Endodermal cell (in vitro differentiated cells): ENCODE measurements at places on chromosomes 12 and 14. TPM values are rescaled to one million over a fixed set of nuclear protein-coding genes. Genes with fewer than 3 reads are reported as not detected.

GRCh38 chr12:44863867-44864266 is 12.2 kb downstream of the NELL2 start:
- no peaks in the 10 kb centered on the region for H3K27me3 ChIP-seq
- no peaks in the 10 kb centered on the region for H3K4me1 ChIP-seq
- DNase-seq = no peak
- no peaks in the 10 kb centered on the region for H3K36me3 ChIP-seq
- H3K4me3 ChIP-seq = no peak overlapping the region
- no peak overlapping the region for H3K27ac ChIP-seq

GRCh38 chr14:71372411-71372838 is 465.2 kb downstream of the PCNX1 start:
- no peak overlapping the region for H3K4me3 ChIP-seq
- no peaks in the 10 kb centered on the region for H3K4me1 ChIP-seq
- DNase-seq = no peak
- H3K36me3 ChIP-seq = no peaks in the 10 kb centered on the region
- H3K27me3 ChIP-seq = no peaks in the 10 kb centered on the region
- H3K27ac ChIP-seq = no peak overlapping the region

GRCh38 chr12:39966721-39967120 is 139.2 kb downstream of the SLC2A13 start:
- DNase-seq = no peak
- H3K27ac ChIP-seq = peak overlapping the region; percentile 18
- H3K27me3 ChIP-seq = no peaks in the 10 kb centered on the region
- no peaks in the 10 kb centered on the region for H3K36me3 ChIP-seq
- H3K4me3 ChIP-seq = no peak overlapping the region

- no peak for DNase-seq
- peaks cover 8% of the 10 kb centered on the region for H3K36me3 ChIP-seq
- no peaks in the 10 kb centered on the region for H3K4me1 ChIP-seq
Observed at GRCh38 chr12:116765271-116765670, 27.2 kb downstream of the RNFT2 start.

Gene EEA1
- total RNA-seq = 24.2 to 32.5 TPM (median 31.8 TPM) in 3 replicates

Gene ADGRD1
- total RNA-seq = 1.3 and 1.6 TPM in 2 replicates

DNA sequence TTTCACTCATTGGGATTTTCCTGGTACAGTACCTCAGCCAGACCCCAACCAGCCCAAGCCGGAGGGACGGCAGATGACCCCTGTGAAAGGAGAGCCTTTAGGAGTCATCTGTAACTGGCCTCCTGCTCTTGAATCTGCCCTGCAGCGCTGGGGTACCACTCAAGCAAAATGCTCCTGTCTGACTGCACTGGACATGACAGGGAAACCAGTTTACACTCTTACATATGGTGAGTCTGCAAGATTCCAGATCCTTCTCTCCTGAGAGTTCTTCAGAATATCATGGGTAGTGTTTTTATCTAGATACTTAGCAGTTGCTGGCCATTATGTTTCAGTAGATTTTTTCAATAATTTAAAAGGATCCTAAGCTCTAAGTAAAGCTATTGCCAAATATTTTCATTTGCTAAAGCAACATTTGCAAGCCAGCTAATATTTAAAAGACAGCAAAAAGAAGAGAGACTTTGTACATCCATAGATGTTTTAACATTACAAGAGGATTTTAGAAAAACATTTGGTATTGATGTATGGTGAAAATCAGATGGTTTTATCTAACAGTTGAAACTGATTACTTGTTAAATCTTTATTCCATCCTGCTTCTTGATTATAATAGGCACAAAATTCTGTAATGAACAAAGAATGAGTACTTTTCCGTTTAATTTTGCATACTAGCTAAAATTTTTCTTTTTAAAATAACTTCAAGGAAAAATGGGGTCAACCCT is 85.1 kb upstream of the ATF1 start:
- H3K27me3 ChIP-seq = no peaks in the 10 kb centered on the region
- H3K4me3 ChIP-seq = no peak overlapping the region
- no peaks in the 10 kb centered on the region for H3K4me1 ChIP-seq
- no peak for DNase-seq
- peaks cover 58% of the 10 kb centered on the region for H3K36me3 ChIP-seq

DNA sequence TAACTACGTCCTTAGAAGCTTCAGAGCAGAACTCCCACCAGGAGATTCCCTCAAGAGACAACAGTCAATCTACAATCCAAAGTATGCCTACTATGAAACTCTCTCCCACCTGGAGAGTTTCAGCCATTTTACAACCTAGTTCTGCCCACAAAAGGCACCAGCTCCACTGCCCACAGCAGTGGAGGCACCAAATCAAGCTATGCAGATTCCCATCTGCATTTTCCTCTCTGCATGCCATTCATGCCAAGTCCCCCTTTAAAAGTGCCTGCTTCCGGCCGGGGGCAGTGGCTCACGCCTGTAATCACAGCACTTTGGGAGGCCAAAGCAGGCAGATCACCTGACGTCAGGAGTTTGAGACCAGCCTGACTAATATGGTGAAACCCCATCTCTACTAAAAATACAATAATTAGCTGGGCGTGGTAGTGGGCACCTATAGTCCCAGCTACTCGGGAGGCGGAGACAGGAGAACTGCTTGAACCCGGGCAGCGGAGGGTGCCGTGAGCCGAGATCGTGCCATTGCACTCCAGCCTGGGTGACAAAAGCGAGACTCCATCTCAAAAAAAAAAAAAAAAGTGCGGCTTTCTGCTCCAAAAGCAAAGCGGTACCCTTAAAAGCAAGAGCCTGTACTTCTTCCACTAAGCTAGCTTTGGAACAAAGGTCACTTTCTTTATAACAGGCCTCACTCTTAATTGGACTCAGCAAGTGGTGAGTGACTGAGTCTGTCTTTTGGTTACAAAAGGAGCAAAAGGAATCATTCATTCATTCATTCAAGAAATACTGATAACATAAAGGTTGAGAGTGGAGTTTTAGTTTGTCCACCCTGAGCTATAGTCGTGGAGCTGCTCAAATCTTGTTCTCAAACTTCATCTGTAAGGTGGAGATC is 10.1 kb upstream of the DLGAP5 start:
- DNase-seq = peak; percentile 71
- H3K4me3 ChIP-seq = no peak overlapping the region
- H3K27me3 ChIP-seq = no peaks in the 10 kb centered on the region
- no peaks in the 10 kb centered on the region for H3K4me1 ChIP-seq

GRCh38 chr12:52082988-52083637 is 3.6 kb downstream of the SMIM41 start:
- no peak overlapping the region for H3K4me3 ChIP-seq
- H3K36me3 ChIP-seq = peaks cover 11% of the 10 kb centered on the region
- DNase-seq = peak; percentile 93
- H3K4me1 ChIP-seq = no peaks in the 10 kb centered on the region
- H3K27ac ChIP-seq = no peak overlapping the region

GRCh38 chr14:88225721-88226120 is 97.3 kb downstream of the KCNK10 start:
- H3K36me3 ChIP-seq = no peaks in the 10 kb centered on the region
- H3K4me1 ChIP-seq = no peaks in the 10 kb centered on the region
- H3K27me3 ChIP-seq = no peaks in the 10 kb centered on the region

- no peak overlapping the region for H3K27ac ChIP-seq
- H3K4me1 ChIP-seq = peaks cover 2% of the 10 kb centered on the region
- no peaks in the 10 kb centered on the region for H3K36me3 ChIP-seq
- H3K4me3 ChIP-seq = no peak overlapping the region
- peak; percentile 20 for DNase-seq
Observed at GRCh38 chr14:61540931-61541330, 154.4 kb upstream of the HIF1A start.

DNA sequence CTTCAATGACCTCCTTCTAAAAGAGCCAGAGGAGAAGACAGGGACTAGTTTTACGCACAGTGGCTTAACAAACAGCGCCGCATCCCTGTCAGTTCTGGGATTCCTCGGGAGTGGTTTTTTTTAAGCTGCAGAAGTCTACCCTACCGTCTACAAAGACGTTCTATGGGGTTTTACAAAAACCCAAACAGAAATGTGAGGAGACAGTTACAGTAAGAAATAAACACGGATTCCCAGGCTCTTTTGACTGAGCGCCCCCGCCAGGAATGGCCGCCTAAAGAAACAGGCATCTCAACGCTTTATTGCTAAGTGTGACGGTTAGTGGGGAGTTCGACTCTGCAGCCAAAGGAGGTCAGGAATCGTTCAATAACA is 484 bp downstream of the ALKBH1 start:
- H3K4me1 ChIP-seq = peaks cover 5% of the 10 kb centered on the region
- H3K36me3 ChIP-seq = peaks cover 40% of the 10 kb centered on the region
- peak overlapping the region; percentile 99 for H3K4me3 ChIP-seq
- peak; percentile 63 for DNase-seq
- peak overlapping the region; percentile 14 for H3K27ac ChIP-seq

DNA sequence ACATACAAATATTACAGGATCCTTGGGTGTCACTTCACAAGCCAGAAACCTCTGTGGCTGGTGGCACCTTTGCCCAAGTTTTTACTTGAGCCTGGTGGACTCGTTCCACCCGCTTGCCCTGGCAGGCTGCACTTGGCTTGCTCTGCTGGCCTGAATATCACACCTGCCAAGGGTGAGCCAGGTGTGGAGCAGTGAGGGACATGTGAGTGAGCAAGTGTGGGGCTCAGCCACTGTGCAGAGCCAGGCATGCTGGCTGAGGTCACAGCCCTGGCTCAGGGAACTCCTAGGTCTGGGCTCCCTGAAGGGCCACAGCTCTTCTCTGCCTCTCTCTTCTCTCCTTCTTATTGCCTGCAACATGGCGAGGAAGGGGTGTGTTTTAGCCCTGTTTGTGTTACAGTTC is 82.0 kb downstream of the SLC16A7 start:
- no peaks in the 10 kb centered on the region for H3K36me3 ChIP-seq
- H3K4me1 ChIP-seq = no peaks in the 10 kb centered on the region
- no peak overlapping the region for H3K4me3 ChIP-seq
- no peaks in the 10 kb centered on the region for H3K27me3 ChIP-seq
- no peak overlapping the region for H3K27ac ChIP-seq

- H3K27me3 ChIP-seq = peaks cover 49% of the 10 kb centered on the region
- peaks cover 4% of the 10 kb centered on the region for H3K4me1 ChIP-seq
- no peak overlapping the region for H3K4me3 ChIP-seq
- no peak overlapping the region for H3K27ac ChIP-seq
- no peaks in the 10 kb centered on the region for H3K36me3 ChIP-seq
- no peak for DNase-seq
Observed at GRCh38 chr12:20187456-20187855, 180.9 kb upstream of the PDE3A start.

Gene KRT6C
- total RNA-seq = not detected in 2 replicates
